Dermis blood vessel endothelial cell (primary cell): ENCODE measurements at places on chromosomes 1 and 21. TPM values are rescaled to one million over a fixed set of nuclear protein-coding genes. Genes with fewer than 3 reads are reported as not detected.

The FNDC10 gene
- total RNA-seq: 0.68 and 1.4 TPM in 2 replicates

DNA sequence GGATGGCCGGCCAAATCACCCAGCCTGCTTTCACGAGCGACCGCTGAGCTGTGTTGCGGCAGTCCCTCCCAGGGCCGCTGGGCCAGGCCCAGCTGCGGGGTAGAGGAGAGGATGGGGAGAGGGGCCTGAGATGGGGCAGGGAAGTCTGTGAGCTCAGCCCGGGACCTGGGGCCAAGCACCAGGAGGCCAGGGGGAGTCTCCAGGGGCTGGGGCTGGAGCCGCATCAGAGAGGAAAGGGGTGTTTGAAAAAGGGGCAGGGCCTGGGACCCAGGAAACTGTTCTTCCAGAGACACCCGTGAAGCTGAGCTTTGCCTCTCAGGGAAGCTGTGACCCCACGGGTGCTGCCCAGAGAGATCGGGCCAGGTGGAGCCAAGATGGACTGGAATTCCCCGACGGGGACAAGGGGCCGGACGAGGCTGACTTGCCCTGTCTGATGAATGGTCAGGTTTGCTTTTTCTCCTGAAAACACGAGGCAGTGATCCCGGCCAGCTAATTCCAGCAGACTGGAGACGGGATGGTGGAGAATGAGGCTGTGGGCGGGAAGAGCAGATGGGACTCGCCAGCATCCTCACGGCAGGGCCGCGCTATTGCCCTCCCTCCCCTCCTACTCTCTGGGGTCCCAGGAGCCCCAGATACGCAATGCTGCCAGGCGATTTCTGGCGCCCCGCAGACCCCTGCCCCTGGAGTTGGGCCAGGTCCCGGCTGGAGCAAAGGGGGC is 40.3 kb upstream of the COL18A1 start:
- DNase-seq: peak; percentile 79

GRCh38 chr1:27099135-27099586 is 55.8 kb downstream of the SLC9A1 start:
- no peak for DNase-seq

DNA sequence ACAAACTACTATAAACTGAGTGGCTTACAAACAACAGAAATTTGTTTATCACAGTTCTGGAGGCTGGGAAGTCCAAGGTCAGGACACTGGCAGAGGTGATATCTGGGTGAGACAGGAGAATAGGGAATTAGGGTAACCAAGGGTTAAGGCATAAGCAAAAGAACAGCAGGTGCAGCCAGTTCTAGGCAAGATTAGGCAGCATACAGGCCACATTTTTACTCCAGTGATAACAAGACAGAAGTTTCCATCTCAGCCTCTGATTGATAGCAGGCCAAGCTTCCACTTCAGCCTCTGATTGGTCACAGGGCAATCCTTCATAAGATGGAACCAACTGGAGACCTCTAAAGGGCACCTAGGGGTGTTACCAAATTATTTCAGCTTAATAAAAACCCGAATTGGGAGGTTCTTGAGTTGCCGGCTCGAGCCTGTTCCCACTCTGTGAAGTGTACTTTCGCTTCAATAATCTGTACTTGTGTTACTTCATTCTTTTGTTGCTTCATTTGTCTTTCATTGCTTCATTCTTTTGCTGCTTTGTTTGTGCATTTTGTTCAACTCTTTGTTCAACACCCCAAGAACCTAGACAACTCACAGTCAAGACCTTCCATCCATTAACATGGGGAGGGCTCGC is 185.6 kb downstream of the TOMM20 start:
- DNase-seq: no peak

DNA sequence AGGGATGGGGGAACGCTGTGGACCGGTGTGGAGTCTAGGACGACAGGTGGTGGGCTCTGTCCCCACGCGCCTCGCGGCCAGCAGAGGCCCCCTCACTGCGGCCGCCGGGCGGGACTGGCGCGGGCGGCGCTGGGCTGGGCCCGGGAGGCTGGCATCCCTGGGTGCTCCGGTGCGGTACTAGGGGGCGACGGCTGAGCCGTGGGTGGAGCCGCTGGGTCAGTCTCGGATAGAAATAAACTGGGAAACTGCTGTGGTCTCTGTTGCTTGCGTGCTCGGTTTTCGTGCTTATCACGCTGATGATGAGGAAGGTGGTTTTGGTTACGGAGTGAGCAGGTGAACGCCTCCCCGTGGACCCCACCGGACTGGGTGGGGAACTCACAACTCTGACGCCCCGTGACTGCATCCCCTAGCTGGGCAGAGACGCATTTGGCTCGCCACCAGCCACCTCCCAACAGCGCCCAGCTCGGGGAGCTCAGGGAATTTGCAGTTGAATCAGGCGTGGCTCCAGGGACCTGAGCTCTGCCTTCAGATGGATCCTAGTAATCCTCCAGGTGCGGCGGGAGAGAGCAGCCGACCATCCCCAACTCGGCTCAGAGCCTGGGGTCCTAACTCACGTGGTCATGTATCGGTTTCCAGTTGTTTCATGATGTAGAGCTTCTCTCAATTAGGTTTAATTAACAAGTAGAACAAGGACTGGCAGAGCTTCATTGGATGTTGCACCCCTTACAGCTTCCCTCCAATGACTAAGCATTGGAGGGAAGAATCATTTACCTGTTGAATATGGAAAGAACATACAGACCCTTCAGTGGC is 32.1 kb downstream of the HSD17B7 start:
- peak; percentile 17 for DNase-seq

- DNase-seq: no peak
Measured at GRCh38 chr1:51285055-51285454, 45.3 kb downstream of the TTC39A start.

DNA sequence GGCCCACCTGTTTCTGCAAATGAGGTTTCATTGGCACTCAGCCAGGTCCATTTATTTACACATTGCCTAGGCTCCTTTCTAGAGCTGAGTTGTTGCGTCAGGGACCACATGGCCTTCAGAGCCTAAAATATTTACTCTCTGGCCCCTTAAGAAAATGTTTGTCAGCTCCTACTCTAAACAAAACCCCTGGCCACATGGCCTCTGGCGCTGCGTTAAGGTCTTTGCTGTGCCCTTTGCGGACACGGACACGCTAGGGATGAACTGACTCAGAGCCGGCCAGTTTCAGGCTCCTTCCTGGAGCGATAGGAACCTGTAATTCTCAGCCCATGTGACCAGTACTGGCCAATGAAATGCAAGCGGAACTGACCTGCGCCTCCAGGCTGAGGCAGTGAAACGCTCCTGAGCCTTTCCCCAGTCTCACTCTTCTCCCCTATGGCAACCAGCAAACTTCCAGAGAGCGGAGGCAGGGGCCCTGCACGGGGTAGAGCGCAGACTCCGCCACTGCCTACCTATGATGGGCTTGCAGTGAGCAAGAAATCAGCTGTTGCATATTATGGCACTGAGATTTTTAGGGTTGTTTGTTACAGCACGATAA is 160.3 kb downstream of the ETS2 start:
- DNase-seq: no peak

GRCh38 chr1:61090546-61091202 is 8.3 kb downstream of the NFIA start:
- no peak for DNase-seq

GRCh38 chr21:40833184-40833583 is 13.8 kb downstream of the DSCAM start:
- no peak for DNase-seq

DNA sequence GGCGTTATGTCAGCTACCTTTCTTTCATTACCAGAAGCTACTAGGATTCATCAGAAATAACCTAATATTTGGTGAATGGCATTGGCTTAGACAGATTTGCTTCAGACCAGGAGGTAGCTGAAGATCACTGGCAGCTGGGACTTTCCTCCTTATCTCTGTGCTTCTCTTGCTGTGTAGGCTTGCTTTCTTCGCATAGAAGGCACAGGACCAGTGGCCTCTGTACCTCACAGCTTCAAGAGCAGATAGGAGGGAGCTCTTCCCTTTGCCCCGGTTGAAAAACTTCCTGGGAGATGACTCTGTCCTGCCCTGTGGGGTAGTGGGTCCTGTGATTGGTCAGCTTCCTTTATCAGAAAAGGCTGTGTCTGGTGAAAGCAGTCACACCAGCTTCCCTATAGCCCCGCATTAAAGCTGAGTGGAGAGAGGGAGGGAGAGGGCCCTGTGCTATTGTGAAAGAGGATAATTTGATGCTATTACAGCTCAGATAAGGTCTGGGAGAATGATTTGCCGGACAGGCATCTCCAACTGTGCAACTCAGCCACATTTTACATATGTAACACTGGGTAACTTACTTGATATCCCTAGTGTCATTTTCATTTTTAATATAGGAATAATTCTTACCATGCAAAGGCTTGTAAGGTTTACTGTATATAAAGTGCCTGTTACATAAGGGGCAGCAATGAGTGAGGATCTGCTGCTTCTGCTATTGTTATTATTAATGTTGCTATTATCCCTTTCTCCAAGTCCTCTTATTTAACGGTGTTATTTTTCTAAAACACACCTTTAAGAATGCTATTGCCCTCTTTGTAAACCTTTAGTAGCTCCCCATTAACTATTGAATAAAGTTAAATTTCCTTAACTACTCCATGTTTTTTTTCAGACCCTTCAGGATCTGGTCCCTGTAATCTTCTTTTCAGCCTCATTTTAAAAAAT is 31.6 kb downstream of the OSBPL9 start:
- DNase-seq: no peak

GRCh38 chr1:161182214-161182613 is 4.9 kb upstream of the B4GALT3 start:
- no peak for DNase-seq

GRCh38 chr1:215584389-215584788 is 17.3 kb downstream of the KCTD3 start:
- DNase-seq: no peak

The CTSE gene
- total RNA-seq: not detected in 2 replicates

The PTGER3 gene
- not detected in 2 replicates for total RNA-seq

DNA sequence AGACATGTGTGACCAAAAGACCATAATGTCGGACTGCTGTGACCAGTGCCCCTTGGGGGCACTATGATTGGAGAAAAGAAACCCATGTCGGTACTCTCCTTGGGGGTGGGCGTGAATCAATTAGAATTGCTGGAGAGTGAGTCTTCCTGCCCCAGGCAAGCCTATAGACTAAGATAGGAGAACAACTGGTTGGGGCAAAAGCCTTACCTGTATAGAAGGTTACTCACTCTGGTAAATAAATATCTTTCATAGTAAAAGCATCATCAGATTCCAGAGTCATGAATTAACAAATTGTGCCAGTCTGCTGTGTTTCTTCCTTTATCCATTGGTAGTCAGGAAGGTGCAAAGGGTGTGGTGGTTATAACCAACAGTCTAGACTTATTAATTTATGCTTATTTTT is 2.9 kb upstream of the PTGFRN start:
- no peak for DNase-seq

GRCh38 chr1:181175955-181176354 is 87.5 kb downstream of the IER5 start:
- DNase-seq: no peak

- DNase-seq: no peak
Measured at GRCh38 chr1:11558871-11559590, 80.1 kb downstream of the DISP3 start.

The SLFNL1 gene
- 0.19 and 0.51 TPM in 2 replicates for total RNA-seq

The FCRL2 gene
- not detected in 2 replicates for total RNA-seq

The E2F2 gene
- total RNA-seq: 1.9 and 4.6 TPM in 2 replicates

DNA sequence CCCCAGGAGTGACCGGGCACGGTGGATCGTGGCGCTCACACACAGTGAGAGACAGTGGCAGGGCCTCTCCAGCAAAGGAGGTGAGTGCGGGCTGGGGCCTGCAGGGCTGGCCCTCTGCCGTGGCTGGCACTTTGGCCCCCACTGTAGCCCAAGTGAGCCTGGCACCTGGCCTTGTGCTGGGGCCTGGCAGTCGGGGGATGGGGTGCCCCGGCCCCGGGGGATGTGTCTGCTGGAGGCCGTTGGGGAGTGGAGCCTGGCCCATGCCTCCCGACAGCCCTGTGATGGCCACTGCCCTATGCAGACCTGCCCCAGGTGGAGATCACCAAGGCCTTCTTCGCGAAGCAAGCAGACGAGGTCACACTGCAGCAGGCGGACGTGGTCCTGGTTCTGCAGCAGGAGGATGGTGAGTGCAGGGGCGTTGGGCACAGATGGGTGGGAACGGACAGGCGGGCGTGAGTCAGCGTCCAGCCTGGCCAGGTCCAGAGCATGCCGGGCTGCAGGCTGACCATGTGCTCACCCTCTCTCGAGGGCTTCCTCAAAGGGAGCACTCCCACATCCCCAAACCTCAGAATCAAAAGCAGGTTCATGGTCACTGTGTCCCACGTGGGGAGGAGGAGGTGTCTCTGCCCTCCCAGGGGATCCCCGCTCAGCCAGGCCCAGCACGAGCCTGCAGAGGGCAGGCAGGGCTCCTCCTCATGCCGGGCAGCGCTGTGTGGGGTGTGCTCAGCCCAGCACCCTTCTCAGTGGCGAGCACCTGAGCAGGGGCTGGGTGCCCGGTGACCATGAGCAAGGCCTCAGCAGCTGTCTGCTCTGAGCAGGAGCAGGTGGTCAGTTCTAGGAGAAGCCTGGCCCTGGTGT is 25.3 kb downstream of the ARHGEF16 start:
- no peak for DNase-seq

DNA sequence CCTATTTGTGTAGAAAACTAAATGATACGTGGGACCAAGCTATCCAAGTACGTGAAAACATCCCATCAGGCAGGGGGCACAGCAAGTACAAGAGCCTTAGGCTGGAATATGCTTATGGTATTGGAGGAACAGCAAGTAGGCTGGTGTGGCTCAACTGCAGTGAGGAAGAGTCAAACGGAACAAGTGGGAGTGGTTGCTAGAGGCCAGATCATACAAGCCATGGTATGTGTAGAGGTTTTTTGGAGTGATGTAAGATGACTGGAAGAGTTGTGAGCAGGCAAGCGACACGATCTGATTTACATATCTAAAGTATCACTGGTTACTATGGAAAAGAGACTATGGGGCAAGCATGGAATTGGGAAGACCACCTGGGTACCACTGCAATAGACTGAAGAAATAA is 27.8 kb downstream of the ELK4 start:
- DNase-seq: no peak

DNA sequence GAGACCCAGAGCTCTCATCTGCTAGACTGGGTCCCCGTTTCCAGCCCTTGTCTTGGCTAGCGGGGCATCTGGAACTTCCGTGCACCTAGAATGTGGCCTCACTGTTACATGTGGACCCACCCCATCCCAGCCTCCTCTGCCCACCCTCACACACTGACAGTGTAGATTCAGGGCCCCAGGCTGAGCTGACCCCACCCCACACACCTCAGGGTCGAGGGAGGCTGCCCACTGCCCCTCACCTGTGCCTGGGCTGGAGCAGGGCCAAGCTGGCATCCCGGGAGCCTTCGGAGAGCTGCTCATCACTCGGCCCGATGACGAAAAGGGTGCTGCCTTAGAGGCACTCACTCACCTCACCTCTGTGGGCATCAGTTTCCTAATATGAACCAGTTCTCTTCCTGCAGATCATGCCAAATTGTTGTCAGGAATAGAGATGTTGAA is 11.1 kb downstream of the ACOT11 start:
- no peak for DNase-seq

The SLC2A5 gene
- 0.34 TPM in 1 of 2 replicates, not detected in the other for total RNA-seq

GRCh38 chr1:217388522-217389065 is 242.3 kb downstream of the GPATCH2 start:
- DNase-seq: no peak

DNA sequence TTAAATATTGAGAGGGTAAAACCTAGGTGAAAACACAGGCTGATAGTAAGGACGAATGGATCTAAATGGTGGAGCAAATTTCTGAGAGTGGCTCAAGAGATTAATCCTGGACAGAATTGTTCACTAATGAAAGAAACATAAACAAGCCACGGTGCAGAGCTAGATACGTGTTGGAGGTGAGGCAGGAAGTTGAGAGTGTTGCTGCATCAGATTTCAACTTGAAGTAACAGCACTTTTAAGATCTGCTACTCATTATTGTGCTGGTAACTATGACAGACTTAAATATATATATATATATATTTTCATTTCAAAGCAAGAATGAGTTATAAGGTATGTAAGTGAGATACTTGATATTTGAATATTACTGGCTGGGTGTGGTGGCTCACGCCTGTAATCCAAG is 64.9 kb downstream of the PTGS2 start:
- no peak for DNase-seq

The LRRC3 gene
- total RNA-seq: 1.9 and 2.1 TPM in 2 replicates
